Activated naive CD4-positive, alpha-beta T cell treated with anti-CD3 and anti-CD28 coated beads for 36 hours (primary cell): ENCODE measurements at places on chromosomes 7 and 10.

DNA sequence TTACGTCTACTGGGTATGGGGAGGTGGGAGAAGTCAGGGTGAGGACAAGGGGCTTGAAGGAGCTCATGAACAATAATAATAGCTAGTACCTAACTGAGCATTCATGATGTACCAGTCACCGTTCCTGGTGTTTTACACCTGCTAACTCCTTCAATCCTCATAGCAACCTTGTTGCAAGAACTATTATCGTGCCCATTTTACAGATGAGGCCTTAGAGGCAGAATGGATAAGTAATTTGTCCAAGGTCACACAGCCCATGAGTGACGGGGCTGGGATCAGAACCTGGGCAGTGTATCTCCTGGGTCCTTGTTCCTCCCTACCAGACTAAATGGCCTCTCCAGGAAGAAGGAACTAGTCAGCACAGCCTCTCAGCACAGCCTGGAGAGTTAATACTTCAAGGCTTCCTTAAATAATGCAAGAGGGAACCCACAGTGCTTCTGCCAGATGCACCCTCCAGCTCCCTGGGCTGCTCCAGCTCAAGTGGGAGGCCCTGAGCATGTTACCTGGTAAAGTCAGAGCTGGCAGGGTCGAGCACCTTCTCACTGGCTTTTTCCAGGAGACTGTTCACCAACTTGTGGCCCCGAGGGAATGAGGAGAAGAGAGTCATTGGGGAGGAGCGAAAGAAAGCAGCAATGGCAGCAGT lies 28.8 kb downstream of the RRP12 start:
- no peak for DNase-seq

DNA sequence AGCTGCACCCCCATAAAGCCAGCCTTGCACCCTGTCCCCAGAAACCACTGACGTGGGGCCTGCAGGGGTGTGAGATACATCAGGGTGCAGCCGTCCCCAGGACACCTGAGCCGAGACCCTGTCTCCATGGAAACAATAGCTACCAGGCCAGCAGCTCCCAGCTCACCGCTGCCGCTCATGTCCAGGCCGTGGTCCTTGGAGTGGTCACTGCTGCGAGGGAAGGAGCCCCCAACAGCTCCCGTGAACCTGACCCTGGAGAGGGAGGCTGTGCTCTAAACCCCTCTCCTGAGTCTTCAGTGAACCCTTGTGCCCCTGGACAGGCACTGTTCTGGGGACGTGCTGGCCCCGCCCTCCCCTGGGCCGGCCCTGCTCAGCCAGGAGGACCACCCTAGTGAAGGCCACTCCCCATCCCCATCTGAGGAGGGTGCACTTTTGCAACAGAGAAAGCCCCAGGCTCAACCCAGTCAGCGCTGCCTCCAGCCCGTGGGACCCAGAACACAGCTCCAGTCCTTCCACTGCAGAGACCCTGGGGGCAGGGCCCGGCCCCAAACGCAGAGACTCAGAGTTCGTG lies 19.6 kb upstream of the INPP5A start:
- no peak for DNase-seq

DNA sequence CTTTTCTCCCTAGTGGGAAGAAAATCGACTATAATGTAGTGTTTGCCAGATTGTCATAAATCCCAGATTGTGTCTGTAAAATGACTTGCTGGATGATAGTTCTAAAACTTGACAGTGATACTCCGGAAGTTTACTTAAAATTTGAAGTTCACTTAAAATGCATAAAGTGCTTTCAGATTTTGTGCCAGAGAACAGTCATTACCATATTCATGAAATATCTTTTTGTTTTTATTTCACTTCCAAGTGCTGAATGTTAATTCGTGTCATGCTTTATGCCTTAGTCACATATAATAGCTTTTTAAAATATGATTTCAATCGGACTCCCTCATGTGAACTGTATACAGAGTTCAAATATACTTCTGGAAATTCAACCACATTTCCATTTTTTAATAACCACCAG lies 30.4 kb downstream of the PRPF18 start:
- no peak for DNase-seq

DNA sequence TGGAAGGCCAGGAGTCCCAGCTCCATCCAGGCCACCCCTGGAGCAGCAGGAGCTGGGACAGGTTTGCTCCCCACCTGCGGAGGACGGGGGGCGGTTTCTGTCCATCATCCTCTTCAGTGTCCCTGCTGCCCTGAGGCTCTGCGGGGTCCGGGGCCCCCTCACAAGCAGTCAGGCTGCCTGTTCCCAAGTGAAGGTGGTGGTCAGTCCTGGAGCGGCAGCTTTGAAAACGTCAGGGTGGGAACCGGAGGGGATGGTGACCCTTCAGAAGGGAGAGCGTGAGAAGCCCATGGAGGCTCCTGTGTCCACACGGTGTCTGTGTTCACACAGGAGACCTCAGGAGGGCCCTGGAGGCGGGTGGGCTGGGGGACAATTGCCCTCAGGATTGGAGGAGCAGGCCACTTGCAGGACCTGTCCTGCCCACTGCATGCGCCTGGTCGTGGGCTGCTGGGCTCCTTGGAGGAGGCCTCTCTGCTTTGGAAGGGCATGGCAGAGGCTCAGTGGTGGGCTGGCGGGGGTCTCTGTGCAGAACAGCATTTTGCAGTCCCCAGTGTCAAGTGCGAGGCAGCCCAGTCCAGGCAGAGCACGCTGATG lies 49.3 kb upstream of the INPP5A start:
- DNase-seq: no peak

GRCh38 chr10:100986952-100987684 lies at the start of the genes MRPL43 and TWNK:
Gene MRPL43, minus strand, starts transcription at chr10:100987497. Its CDS starts 54 bp downstream, at chr10:100987443.
Gene TWNK, plus strand, starts transcription at chr10:100987543. Its CDS starts 668 bp downstream, at chr10:100988211.
- peak; percentile 91 for DNase-seq

GRCh38 chr7:116206141-116206540 lies 4.2 kb upstream of the TES start:
- DNase-seq: no peak

GRCh38 chr7:24931844-24932243 lies 48.1 kb downstream of the OSBPL3 start:
- DNase-seq: no peak
